ENCODE measurements at places on chromosomes 16 and 17.

DNA sequence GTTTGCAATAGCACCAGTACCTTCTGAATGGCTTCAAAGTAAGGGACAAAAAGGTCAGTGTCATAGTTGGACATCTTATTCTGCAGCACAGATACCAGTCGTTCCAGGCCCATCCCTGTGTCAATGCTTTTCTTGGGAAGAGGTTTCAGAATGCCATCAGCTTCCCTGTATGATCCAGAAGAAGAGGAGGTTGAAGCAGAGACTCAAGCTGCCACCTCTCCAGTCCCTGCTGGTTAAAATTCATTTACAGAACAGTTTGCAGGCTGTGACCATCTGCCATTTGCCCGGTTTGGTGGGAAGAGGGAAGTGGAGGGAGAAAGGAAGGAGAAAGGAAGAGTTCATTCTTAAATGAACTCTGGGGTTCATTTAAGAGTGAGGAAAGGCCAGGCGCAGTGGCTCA lies 18.4 kb upstream of the EXOSC6 start:
- DNase-seq: no peak

DNA sequence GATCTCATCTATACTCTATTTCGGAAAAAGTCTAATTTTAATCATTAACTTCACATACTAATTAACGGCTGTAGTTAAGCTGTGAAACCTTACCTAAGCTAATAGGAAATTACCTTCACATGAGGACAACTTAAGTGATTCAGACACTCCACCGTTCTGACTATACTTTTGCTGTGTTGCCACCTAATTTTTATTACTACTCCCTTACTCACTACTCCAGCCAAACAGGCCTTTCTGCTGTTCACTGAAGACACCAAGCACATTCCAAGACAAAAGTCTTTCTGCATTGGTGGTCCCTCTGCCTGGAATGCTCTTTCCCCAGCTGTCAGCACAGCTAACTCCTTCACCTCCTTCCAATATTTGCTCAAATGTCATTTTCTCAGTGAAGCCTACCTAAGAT lies 1.3 kb downstream of the CMTR2 start:
- DNase-seq: peak; percentile 3

- DNase-seq: peak; percentile 42
Measured at GRCh38 chr17:66580956-66581391, 253.9 kb upstream of the CACNG5 start.

DNA sequence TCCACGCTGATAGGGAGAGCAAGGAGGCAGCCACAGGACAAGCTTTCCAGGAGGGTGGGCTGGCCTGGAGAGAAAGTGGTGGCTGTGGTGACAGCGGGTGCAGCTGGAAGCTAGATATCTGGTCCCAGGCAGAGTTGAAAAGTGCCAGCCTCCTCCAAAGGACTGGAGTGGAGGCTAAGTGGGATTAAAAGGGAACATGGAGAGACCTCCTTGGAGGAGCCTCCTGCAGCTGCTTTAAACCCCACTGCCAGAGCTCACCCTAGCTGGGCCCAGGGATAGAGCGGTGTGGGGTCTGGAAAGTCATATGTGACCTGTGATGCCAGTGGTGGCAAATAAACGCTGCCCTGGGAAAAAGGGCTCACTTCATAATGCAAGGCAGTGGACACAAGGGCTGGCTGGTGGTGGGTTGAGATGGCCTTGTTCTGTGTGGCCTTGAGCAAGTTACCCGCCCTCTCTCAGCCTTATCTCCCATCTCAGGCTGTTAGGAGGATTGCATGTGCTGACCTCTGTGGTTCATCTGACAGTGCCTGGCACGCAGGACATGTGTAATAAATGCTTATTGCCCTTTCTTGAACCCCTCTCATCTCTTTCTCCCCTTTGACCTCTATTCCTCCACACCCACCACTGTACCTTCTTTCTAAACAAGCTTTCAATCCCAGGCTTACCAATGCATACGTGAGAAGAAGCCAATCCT lies 61.0 kb upstream of the LGALS9 start:
- DNase-seq: no peak

GRCh38 chr16:67415872-67416793 lies at the start of gene ZDHHC1:
Gene ZDHHC1 (minus strand): TSS chr16:67416477. CDS start chr16:67407775, 8,702 bp downstream.
- DNase-seq: peak; percentile 60

- DNase-seq: no peak
Measured at GRCh38 chr16:49575346-49576172, 202.0 kb downstream of the C16orf78 start.

- no peak for DNase-seq
Measured at GRCh38 chr16:31807086-31807485, 66.5 kb upstream of the ZNF267 start.

DNA sequence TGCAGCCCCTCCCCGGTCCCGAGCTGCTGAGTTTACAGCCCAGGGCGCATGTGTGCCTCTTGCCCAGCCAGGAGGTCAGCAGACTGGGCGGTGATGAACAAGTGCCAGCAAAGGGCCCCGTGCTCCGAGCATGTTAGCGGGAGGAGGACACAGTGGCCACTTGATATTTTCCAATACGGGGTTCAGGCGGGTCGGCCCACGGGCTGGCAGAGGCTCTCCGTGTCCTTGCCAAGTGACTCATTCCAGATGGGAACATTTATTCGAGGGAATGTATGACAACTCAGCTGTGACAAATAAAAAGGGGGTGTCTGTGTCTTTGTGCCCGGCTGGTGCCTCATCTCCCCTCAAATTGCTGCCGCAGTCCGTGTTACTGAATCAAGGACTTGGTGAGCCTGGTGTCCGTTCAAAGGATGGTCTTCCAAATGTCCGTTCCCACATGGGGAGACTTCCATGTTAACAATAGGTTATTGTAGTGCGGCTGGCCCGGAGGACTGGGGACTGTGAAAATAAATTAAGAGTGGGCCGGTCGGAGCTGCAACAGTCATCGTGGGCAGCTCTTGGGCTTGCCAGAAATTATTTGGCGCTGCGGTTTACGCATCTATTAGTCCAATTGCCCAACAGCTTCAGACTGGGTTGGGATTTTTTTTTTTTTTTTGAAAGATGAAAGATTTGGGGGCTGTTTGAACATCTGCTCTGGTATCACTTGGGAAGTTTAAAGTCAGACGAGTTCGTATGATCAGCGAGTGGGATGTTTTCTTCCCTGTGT lies 174.0 kb upstream of the CIBAR2 start:
- peak; percentile 67 for DNase-seq

- no peak for DNase-seq
Measured at GRCh38 chr17:28346746-28347246, 10.5 kb downstream of the POLDIP2 start.

DNA sequence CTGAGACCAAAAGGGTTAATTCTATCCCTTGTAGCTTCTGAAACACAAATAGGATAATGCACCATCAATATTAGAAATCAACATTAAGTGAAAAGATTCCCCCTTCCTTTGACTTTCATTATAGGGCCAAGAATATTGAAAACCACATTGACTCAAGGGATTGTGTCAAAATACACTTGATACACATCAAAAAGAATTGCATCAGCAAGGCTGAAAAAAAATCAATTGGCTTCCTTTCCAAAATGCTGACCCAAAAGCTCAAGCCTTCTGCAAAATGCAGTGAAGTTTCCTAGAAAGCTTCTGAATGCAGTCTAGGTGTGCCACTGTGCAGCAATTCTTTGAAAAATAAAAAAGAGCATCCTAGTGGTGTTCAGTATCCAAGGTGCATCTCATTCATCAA lies 674.4 kb downstream of the TOX3 start:
- DNase-seq: no peak

GRCh38 chr17:27986805-27987684 lies 55.4 kb upstream of the NLK start:
- no peak for DNase-seq

DNA sequence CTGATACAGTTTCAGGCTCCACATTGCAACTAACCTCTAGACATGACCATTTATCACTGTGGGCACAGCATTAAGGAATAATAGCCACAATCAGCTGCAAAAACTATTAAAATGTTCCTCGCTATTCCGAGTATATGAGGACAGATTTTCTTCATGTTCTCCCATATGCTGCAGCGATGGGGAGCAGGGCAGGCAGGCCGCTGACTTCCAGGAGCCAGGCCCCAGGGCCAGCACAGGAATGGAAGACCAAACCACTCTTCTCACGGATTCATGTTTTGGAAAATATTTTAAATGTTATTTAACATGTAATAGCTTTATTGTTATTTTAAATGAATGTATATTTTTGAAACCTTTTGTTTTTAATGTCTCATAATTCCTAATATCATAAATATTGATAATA lies 43.8 kb upstream of the ENDOV start:
- DNase-seq: no peak

DNA sequence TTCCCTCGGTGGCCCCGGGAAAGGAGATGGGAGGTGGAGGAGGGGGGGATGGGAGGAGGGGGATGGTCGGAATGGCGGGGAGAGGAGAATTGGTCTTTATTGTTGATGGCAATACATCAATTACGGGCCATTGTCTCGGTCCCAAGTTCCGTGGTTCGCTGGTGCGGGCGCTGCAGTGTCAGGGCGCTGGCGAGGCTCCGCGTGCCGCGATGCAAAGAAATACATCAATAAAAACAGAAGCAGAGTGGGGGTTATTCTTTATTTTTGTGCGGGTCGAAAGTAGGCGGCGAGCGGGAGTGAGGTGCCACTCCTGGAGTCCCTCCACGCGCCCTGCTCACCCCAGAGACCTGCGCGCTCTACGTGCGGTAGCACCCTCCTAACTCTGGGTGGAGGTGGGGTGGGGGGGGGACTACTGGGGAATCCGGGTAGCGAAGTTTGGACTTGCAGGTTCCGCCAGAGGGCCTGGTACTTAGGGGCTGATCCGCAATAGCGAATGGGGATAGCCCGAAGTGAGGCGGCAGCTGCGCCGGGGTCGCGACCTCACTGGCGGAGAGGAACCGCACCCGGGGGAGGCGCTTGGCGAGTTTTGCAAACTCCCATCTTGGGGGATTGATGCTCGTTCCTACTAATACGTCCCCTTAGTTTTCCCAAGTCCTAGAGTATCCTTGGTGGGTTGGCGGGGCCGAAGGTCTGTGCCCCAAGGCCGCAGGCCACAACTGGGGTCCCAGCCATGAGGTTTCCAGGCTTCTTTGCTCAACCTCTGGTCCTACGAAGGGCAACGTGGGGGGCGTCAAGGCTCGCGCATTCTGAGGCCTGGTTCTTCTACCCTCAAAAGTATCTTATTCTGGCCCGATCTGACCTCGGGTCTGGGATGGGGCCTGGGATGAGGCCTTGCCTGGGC lies 3.5 kb upstream of the SALL1 start:
- DNase-seq: no peak

- no peak for DNase-seq
Measured at GRCh38 chr17:3867606-3868005, 21.6 kb upstream of the NCBP3 start.

DNA sequence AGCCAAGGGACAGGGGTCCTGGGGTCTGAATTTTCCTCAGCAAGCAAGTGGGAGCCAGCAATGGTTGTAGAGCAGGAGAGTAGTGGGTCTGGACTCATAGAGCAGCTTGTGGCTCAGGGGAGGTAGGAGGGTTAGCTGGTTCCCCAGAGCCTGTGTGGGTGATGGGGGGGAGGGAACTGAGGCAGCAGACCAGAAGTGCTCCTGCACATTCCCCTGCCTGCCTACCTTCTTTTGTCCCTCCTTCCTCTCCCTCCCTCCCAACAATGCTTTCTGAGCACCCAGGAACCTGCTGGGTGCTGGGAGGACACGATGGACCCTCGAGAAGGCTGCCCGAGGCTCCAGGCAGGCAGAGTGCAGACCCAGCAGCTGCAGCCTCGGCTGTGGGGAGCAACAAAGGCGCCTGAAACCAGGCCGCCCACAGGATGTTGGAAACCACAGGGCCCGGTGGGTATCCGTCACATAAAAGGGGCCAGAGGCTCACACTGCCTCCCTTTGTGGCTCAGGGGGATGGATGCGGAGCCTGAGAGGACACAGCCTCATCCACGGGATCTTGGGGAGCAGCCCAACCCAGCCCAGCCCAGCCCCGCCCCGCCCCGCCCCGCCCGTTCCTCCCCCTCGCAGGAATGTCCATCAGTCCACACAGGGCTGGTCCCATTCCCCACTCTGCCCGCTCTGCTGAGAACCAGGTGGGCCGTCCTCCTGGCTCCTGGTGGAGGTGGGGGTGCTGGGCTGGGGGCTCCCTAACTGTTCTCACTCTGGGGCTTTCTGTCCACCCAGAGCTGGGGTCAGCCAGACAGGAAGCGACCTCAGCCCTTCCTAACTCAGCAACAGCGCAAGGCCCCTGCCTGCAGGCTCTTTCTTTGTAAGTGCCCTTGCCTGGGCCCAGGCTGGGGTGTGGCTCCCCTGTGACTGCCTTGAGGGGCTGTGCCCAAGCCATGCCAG lies 1.7 kb upstream of the NLRC3 start:
- peak; percentile 3 for DNase-seq

GRCh38 chr17:82240506-82241182 lies 11.8 kb downstream of the SLC16A3 start:
- DNase-seq: no peak

DNA sequence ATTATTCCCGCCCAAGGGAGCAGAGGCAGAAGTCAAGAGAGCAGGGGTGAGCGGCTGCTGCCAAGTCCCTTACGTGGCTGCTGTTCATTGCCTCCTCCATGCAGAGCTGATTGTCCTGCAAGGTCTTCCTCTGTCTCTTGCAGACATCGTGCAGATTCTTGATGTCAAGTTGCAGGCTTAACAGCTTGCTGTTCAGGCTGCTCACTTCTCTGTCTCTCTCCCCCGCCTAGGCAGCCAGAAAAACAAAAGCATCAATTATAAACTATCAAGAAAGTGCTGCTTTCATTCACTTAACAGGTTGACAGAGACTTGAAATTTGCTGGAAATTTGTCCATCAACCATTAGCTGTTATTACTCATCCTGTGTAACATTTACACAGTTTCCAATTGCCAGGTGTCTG lies 7.3 kb downstream of the PMFBP1 start:
- no peak for DNase-seq

- DNase-seq: no peak
Measured at GRCh38 chr17:80596760-80597608, 52.3 kb downstream of the RPTOR start.

DNA sequence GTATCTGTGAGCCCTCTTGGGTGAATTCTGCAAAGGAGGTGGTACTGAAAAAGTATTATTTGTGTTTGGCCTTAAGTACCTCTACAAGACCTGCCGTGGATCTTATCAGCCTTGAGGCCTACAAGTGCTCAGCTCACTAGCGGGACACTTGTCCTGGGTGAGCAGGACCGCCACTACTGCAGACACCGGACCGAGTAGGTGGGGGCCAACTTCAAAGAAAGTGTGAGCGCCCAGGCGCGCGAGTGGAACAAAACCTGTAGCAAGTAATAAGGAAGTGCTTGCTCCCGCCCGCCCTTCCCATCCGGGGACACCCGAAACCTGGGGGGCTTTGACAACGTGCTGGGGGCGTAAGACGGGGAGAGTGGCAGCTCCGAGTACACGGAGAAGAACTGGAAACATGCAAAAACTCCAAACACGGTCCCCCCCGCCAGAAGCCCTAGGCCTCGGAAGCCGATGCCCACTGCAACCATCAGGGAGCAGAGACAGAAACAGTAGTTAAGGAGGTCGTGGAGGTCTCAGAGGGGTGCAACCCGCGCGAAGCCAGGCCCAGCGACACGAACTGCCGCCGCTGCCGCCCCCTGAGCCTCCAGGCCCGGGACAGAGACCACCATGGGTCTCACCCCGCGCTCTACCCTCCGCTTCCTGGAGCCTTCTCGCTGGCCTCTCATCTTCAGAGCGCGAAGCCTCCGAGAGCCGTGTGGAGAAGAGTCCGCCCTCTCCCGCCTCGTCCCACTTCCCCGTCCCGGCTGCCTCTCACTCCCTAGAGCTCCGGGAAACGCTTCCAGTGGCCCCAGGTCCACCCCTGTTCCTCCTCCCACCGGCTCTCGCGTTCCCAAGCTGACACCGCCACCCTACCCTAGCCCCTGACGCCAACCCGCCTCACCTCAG lies 537 bp downstream of the CNOT1 start:
- DNase-seq: peak; percentile 7

Data from fibroblast of upper back skin (primary cell).